NCI-H1105 (cell line): ENCODE measurements at places on chromosomes 2 and 18.

- DNase-seq = no peak
Measured at GRCh38 chr2:26740890-26741302, 23.2 kb upstream of the SLC35F6 start.

DNA sequence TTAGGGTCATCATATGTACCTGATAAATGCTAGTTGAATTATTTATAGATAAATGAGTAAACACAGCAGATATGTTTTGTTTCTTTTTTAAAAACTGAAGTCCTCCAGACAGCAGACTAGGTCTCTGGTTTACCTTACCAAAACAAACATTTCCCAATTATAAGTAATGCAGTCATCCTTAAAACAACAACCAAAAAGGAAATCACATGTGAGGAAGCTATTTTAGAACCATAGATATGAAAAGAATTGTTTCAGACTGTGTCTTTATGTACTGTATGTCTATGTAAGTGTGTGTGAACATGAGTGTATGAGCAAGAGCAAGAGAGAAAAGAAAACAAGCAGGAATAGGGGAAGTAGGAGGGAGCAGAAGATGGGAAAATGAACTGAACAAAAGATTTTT is 441.0 kb downstream of the CPS1 start:
- no peak for DNase-seq

DNA sequence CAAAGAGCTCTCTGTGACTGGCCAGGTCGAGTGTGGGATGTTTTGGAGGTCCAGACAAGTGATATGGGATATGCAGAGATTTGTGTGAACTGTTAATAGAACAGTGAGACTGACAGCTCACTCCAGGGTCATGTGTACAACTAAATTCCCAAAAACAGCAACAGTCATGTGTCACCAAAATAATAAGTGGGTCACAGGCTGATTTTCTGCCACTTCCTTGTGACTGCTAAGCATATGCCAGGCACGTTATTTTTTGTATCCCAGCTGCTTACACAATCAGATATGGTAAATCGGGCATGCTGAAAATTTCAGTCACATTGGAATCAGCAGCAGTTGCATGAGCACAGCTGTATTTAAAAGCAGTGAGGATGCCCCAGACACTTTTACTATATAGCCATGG is 198.7 kb downstream of the PTGR3 start:
- DNase-seq = no peak

DNA sequence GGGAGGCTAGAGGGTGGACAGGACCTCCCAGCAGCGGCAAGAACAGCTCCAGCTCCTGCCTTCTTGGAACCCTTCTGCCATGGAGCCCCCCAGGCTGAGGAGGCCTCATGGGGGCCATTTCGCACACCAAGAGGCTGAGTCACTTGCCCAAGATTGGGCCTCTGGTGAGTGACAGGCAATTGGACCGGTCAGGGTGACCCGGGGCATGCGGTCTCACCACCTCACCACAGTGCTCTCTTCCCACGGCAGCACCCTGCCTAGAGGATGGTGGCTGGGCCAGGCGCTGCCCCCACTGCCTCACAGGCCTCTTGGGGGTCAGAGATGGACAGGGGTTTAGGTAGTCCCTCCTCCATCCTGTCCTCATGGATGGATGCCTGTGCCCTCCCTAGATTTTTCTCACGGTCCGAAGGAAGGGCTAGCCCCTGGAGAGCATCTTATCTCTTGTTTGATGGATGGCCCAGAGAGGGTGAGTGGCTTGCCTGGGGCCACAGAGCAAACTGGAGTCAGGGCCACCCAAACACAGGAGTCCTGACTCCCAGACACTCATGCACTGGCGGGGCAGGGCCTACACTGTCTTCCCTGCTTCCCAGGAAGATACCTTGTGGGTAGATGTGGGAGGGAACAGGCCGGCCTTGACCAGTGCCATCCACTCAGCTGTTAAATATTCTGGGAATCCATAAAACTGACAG is 119.2 kb downstream of the INHBB start:
- no peak for DNase-seq

DNA sequence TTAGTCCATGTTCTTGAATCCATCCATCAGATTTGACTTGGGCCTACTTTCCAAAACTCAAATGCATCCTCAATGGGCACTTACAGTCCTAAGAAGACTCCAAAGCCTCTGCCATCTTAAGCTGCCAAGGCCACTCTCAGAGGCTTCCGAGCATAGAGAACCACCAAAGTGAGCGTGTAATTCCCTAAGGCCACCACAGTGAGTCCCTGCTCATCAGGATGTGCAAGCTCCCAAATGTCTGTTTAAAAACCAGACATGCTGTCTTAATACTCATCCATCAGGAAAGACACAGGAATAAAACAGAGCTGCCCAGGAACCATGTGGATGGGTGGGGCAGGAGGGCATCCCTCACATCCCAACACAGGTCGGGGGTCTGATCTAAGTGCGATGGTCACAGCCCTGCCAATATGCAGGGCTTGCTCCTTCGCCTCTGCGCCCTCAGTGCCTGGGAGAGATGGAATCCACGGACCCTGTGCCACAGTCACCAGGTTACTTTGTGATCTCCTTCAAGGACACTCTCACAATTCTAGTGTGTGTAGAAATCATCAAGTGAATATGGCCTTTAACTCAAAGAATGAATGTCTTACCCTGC is 80.4 kb downstream of the POLR1A start:
- DNase-seq = no peak

DNA sequence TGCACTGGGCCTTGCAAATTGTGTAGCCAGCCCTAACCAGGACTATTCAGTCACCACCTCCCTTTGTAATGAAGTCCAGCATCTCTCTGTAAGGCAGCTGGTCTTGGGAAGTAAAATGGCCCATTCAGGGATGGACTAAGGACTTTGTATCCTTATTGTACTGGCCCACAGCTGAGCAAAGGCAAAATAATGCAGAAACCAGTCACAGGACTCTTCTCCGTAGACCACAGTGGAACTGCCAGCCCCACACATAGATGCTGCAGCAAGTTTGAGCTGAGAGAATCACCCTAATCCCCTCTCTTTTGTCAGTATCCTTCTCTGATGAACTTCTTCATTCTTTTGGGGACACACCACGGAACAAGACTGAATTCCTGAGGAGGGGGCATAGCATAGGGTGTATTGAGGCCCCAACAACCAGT is 73.6 kb upstream of the RTN4 start:
- DNase-seq = no peak

GRCh38 chr2:57461624-57462023 is 585.0 kb upstream of the VRK2 start:
- no peak for DNase-seq

DNA sequence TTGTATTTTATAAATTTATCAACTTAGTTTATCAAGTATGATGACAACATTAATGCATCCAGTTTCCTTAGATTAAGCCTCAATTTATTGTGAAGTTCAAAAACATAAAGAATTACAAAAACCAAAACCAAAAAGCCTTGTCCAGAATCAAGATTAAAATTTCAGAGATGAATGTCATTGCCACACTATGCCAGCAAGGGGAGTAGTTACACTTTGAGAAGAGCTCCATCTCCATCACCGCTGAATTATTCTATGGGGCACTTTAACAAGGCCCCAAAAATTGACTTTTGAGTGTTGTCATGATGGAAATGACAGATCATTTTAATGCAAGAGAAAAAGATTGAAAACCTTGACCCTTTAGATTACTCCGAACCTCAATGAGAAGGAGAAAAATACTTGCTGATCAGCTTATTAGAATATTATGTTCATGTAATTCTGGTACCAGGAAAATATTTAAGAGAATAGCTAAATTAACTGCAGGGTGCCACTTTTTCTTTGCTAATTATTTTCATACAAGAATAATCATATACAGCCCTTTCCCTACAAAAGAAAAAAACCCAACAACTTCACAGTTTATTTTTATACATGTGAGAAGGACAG is 152.5 kb upstream of the AQP4 start:
- no peak for DNase-seq

GRCh38 chr2:12776521-12776961 is 59.8 kb downstream of the TRIB2 start:
- no peak for DNase-seq

DNA sequence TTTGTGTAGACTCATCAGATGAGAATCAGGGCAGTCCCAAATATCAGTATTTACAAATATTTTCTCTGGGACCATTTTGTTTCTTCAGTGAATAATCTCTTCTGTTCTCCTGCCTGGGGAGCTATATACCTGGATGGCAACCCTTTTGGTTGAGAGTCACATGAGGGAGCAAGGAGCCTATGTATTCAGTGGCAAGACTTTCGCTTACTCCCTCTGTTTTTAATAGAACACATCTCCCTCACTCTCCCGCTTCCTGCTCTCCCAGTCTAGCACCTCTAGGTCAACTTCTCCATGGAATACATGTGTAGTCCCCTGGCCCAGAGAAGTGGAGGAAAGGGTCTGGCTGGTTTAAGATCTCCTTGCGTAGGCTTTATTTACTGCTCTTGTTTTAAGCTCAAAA is 600.3 kb downstream of the CCDC85A start:
- no peak for DNase-seq

DNA sequence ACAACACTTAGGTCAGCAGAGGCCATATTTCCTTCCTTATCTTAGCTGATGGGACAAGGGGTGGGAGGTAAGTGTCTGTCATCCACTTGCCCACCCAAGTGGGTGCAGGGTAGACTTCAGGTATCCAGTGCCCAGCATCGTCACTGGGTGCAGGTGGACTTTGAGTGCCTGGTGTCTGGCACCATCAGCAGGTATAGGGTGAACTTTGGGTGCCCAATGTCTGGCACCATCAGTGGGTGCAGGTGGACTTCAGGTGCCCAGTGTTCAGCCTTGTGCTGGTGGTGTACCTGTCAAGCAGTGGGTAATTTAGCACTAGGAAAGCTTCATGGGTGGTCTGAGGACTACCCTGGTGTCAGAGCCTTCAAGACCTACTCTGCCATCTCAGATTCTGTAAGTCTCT is 175.6 kb downstream of the SEPTIN10 start:
- DNase-seq = no peak

DNA sequence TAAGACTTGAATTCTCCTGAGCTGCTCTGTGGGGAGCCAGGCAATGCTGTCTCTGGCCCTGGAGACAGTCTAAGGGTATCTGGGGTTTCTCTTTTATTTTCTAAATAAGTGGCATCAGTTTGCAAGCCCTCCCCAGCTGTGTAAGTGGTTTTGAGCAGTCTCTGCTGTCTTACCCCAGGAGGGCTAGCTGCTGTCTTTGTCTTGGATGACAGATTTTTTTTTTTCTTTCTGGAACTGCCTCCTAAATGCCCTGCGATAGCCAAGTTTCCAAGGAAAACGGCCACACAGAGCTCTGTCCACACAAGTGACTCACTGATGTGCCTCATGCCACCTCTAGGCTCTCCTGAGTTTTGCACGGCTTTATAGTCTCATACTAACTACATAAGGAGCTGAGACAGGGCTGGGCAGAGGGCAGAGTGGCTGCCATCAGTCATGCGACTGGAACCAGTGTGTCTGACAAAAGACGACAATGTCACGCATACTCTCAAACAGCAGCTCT is 37.2 kb upstream of the THOC1 start:
- DNase-seq = no peak

GRCh38 chr18:13292736-13293135 is 74.2 kb downstream of the LDLRAD4 start:
- no peak for DNase-seq

GRCh38 chr2:225288986-225289385 is 110.5 kb upstream of the NYAP2 start:
- DNase-seq = no peak

GRCh38 chr2:38065502-38066135 is 10.3 kb downstream of the CYP1B1 start:
- DNase-seq = no peak

GRCh38 chr2:55102056-55102812 is 52.0 kb upstream of the RTN4 start:
- no peak for DNase-seq

- DNase-seq = no peak
Measured at GRCh38 chr2:133717497-133717896, 149.2 kb upstream of the NCKAP5 start.

GRCh38 chr18:26460449-26461091 is 87.8 kb downstream of the KCTD1 start:
- DNase-seq = peak; percentile 71

DNA sequence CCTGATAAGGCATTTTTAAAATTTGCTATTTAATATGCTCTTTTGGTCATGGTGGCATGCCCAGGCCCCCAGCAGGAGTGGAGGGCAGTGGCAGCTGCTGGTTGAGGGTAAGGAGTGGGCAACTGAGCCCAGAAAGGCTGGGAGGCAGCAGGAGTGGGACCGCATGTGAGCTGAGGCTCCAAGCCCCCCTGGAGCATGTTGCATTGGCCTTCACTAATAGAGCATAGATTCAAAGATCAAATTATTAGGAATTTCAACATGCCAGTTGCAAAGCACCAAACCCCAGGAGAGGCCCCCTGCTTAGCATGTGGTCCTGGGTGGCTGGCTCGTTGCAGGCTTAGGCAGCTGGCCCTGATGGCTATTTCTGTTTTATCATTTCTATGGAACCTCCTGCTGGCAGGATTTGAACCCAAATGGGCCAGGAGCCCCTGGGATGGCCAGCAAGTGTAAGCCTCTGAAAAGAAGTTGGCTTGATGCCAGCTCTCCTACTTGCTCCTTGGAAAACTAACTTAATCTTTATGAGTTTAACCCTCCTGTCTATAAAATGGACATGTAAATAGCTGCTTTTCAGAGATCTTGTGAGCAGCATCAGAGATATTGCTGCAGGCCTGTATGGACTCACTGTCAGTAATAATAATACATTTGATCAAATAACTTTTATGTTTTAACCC is 42.1 kb upstream of the TMEM131 start:
- DNase-seq = no peak

- DNase-seq = no peak
Measured at GRCh38 chr2:86366651-86367498, 29.4 kb upstream of the REEP1 start.
